ENCODE measurements at places on chromosomes 11 and 22.

DNA sequence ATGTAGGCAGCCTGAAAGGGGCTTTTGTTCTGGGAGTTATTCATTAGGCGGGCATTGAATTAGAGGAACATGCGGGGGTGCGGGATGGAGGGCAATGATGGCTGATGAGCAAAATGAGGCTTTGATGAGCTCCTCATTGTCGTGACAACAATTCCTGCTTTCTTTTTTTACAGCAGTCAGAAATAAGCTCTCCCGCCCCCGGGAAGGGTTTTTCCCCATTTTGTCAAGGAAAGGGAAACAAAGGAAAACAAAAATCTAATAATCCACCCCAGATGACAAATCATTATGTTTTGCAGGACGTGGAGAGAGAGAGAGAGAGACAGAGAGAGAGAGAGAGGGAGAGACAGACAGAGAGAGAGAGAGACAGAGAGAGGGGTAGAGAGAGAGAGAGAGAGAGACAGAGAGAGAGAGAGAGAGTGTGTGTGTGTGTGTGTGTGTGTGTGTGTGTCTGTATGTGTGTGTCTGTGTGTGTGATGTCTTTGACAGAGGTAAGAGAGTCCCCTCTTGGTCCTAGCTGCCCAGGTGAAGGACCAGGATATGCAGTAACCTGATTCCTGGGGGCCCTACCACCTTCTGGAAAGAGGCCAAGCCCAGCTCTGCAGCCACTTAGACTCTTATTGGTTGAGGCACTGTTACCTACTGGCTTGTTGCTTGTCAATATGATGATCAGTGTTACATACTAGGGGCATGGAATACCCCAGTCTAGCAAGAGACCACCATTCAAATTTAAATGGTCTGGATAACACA, 46.7 kb upstream of the PARVA start:
- peak; percentile 92 for DNase-seq

- peak; percentile 5 for DNase-seq
These were observed 164.4 kb upstream of the BDNF start for GRCh38 chr11:27864611-27865010.

DNA sequence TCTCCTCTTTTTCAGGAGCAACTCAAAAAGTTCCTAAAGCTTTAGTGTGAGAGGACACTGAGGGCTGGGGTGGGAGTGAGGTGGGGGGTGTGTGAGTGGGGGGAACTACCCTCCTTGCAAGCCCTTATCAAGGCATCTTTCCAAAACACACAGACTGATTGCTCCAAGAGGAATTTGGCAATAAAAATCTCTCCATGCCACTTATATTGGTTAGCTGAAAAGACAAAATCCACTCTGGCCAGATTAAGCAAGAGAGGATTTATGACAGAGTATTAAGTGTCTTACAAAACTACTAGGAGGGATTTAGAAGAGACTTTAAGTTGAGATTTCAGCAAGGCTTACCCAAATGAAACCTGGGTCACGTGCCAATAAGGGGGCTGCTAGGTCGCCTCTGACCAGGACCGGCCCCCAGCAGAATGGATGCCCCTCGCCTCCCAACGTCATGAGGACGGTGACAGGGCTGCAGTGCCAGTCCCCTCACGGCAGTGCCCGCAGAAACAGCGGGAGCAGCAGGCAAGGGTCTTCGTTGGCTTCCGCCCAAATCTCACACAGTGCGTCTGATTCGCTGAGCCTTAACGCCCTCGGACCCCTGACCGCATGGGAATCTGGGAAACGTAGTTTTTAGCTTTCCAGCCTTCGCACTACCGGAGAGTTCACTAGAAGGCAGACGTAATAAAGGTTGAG, 22.1 kb upstream of the CTR9 start:
- no peak for DNase-seq

- no peak for DNase-seq
These were observed 137.3 kb downstream of the KCNA4 start for GRCh38 chr11:29879560-29879959.

DNA sequence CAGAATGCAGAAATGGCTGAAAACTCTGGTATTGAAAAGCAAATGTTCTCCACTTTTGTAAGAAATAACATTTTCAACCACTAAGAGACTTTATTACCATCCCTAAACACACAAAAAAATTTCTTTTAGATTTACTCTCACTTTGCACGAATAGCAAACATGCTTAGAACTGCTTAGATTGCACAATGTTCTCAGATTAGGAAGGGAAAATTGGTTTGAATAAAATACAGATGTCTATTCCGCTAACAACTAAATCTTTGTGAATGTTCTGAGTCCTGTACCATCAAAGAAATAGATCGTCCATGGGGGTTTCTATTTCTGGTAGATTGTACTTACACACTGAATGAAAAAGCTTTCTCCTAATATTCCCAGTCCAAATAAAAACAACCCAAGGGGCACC, 40.1 kb downstream of the BDNF start:
- no peak for DNase-seq

DNA sequence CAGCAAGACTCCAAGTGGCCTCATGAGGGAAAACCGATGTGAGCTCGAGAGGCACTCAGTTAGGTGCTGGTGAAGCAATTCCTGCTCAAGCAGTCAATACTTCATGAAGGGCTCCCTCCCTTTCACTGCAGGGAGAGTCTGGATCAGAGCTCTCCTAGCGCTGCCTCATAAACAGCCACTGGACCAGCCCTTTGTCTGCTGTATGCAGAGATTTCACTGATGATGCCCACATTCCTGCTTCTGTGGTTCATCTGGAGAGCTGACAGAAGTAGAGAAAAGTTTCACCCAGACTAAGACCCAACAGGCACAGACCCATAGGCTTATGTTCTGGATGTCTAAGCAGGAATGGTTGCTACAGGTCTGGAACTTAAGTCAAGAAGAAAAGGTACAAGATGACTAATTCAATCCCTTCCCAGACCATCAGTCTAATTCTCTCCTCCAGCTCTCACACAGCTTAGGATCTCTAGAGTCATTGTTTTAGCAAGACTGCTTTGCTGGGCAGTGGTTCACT, 4.0 kb downstream of the UCP2 start:
- DNase-seq = no peak

- DNase-seq = no peak
These were observed 26.1 kb downstream of the GDPD5 start for GRCh38 chr11:75499423-75500190.

Data from NCI-H1105 (cell line).